ENCODE measurements at places on chromosomes 3 and 15.

GRCh38 chr15:74896316-74896715, 6.5 kb downstream of the MPI start:
- no peak for DNase-seq

DNA sequence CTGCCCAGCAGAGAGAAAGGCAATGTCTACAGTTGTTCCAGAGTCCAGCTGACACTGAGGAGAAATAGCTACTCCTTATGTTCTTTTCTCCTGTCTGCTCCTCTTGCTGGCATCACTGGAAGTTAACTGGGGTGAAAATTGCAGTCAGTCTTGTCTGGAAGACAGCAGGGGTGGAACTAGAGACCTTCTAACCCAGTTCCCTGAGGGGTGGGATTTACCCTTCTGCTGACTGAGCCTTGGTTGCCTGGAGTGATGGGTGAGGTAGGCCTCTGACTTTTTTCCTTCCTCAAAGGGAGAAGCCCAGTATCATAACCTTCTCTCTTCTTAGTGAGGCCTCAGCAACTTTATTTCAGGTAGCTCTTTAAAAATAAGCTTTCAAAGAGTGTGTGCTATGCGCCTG, 16.2 kb downstream of the ZNF609 start:
- peak; percentile 21 for DNase-seq

GRCh38 chr15:22861161-22861560, 22.7 kb downstream of the NIPA2 start:
- DNase-seq = no peak

DNA sequence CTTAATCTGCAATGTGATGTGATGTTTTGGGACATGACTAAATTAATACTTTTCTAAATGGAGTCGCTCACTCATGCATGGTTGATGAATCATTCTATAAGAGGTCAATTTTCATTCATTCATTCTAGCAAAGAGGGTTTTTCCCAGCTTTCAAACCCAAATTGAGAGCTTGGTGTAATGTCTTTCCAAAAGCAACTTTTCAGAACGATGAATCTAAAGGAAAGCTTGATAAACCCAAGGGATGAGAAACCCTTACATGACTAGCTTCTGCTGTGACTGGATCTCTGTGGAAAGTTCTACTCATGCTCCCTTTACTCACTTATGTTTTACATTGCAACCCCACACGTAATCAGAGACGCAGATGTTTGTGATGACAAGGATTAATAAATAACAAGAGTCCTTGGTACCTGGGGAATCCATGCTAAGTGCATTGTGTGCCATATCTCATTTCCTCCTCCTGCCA, 47.7 kb downstream of the PDZRN3 start:
- no peak for DNase-seq

- no peak for DNase-seq
These were observed 752.1 kb upstream of the ALCAM start for GRCh38 chr3:104614564-104614963.

GRCh38 chr15:78402061-78402610, 35.9 kb upstream of the IREB2 start:
- no peak for DNase-seq

DNA sequence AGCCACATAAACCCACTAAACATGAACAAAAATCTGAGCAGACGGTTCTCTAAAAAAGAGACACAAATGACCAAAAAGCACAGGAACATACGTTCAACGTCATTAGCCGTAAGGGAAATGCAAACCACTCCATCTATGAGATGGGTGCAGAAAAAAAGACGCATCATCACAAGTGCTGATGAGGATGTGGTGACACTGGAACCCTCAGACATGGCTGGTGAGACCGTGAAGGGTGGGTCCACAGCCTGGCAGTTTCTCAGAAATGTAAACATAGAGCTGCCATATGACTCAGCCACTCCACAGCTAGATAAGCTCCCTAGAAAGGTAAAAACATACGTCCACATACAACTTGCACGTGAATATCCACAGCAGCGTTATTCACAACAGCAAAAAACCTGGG, 23.3 kb downstream of the PCSK6 start:
- DNase-seq = no peak

GRCh38 chr15:66017792-66018487, 148.6 kb downstream of the RAB11A start:
- no peak for DNase-seq

DNA sequence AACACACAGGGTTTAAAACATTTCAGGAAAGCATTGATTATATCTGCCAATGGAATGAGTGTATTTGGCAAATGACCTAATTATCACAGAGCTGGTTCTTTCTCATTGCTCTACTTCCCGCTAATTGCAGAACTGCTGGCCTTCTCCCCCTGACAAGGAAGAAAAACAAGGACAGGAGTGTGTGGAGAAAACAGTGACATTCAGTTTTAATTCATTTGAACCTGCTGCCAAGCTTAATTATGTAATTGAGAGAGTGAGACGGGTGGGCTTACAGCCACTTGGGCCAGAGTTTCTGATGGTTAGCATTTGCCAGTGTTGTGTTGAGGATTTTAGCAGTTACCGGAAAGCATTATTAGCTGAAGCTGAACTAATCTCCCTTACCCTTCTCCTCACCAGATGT, 301.4 kb downstream of the RBMS3 start:
- DNase-seq = no peak
